Right atrium auricular region (tissue), 2 donors: ENCODE measurements at places on chromosomes 2 and 18.

GRCh38 chr2:105328281-105329196 is 996 bp downstream of the TGFBRAP1 start:
- no peak for DNase-seq

GRCh38 chr2:235098269-235098668 is 146.5 kb downstream of the SH3BP4 start:
- DNase-seq: no peak

DNA sequence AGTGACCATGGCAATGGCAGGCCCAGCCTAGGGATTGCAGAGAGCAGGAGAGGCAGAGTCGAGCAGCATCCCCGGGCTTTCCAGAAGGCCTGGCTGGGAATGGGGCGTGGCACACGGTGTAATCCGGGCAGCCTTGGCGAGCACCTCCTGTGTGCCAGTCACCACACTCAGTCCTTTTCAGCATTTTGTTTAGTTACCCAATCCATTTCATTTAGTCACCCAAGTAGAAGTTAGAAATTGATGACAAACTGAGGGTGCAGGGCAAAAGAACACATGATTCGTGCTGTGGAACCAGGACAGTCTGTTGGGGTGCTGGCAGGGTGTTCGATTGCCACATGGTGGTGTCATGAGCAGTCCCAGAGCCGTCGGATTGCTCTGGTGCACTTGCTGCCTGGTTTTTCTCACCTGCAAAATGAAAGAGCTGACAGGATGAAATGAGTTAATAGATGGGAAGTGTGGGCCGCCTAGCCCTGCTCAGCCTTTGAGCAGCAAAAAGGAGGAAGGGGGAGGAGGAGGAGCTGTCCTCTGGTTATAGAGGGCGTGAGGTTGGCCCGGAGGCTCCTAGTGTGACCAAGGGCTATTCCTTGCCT is 299.4 kb downstream of the AGAP1 start:
- no peak for DNase-seq

- DNase-seq: no peak
Measured at GRCh38 chr2:76316691-76317090, 606.0 kb upstream of the GCFC2 start.

DNA sequence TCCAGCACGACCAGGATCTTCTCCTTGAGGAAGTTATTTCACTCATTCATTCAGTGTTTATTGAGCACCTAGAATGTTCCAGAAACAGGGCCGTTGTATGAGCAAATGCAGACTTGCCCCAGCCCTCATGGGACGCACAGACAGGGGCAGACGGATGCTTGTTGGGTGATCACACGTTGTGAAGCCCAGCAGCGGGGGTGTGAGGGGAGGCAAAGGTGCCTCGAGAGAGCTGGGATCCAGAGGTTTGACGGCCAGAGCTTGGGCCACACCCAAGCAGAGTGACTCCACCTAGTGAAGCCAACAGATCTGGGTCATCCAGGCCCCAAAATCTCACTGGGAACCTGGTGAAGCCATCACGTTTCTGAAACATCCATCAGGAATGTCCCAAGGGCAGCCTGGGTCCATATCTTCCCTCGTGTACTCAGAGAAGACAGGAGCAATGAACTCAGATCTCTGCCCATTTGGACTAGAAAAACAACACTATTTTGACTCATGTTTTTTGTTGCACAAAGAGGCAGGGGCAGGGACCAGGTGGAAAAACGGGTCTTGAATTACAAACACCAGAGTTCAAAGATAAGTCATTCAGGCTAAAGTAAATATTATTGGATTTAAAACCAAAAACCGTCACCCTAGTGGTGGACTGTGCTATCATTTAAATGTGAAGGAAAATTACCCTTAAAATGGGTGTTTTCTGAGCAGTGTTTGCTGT is 54.9 kb upstream of the RBM44 start:
- DNase-seq: no peak

DNA sequence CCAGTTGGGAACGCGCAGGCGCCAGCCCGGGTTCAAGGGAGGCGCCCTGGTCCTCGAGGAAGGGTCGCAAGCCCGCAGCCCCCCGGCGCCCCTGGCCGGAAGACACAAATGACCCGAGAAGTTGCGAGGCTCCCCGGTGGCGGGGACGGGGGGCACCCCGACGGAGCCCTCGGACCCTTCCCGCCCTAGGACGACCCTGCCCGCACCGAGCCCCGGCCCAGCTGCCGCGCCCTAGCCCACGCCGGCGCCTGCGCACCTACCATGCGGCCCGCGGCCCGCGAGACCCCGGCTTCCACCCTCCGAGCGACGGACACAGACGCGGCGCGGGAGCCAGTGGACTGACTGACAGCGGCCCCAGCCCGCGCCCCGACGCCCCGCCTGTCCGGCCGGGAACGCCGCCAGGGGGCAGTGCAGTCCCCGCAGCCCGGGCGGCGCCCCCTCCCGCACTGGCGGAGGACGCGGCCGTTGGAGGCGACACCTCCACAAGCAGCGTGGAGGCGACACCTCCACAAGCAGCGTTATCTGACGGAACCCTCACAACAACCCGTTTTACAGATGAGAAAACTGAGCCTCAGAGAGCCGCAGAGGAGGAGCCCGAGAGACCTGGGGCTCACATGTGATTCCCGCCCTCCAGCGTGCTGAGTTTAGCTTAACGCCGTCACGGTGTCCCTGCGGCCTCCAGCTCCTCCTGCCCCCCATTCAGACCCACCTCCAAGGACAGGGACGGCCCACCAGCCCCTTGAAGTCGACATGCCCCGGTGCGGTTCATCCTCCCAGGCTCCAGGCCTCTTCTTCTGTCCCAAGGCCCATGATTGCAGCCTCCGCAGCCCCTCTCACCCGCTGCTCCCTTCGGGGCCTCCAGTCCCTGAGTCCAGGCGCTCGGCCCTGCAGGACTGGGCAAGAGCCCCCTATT is at the start of gene NMUR1:
NMUR1 (minus strand) TSS at position 347 of the 913 bp plus-strand sequence; CDS start at position 263, 84 bp downstream.
- no peak for DNase-seq
